Central memory CD8-positive, alpha-beta T cell (primary cell): ENCODE measurements at places on chromosomes 12 and 14.
A peak's percentile ranks its signal among the peaks of the same experiment; 100 is the strongest.

- DNase-seq, result no peak
- no peaks in the 10 kb centered on the region for H3K27me3 ChIP-seq
- peaks cover 44% of the 10 kb centered on the region for H3K4me1 ChIP-seq
- H3K4me3 ChIP-seq, result peak overlapping the region; percentile 48
- H3K27ac ChIP-seq, result peak overlapping the region; percentile 94
Observed at GRCh38 chr12:89951050-89951693, 242.5 kb upstream of the ATP2B1 start.

DNA sequence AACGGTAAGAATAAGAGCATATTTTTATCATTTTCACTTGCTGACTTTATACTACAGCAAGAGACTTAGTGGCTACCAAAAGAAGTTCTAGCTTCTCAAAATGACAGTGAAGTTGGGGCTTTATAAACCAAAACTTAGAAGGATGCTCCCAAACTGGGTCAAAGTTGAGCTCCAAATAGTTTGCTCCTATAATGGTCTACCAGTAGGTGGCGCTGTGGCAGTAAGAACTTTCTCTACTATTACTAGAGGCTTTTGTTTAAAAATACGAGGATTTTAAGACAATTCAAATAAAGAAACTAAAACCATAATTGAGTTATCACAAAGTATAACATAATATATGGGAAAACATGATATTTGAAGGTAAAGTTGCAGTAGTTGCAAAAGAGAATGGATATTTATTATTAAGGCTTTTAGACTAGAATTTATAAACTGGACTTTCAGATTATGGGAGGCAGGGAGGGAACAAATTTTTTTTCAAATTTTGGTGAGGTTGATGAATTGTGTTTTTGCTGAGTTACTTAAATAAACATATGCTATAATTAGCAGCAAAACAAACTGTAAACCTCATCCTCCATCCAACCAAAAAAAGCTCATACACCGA lies 75.0 kb downstream of the TGFB3 start:
- no peaks in the 10 kb centered on the region for H3K27me3 ChIP-seq
- H3K27ac ChIP-seq, result no peak overlapping the region
- peaks cover 4% of the 10 kb centered on the region for H3K36me3 ChIP-seq
- H3K4me3 ChIP-seq, result no peak overlapping the region

GRCh38 chr12:59472273-59472672 lies 123.6 kb upstream of the SLC16A7 start:
- peaks cover 2% of the 10 kb centered on the region for H3K36me3 ChIP-seq
- no peak overlapping the region for H3K4me3 ChIP-seq
- no peak overlapping the region for H3K27ac ChIP-seq
- no peak for DNase-seq

- peak overlapping the region; percentile 9 for H3K27ac ChIP-seq
- DNase-seq, result no peak
- no peaks in the 10 kb centered on the region for H3K27me3 ChIP-seq
Observed at GRCh38 chr12:57888409-57889157, 42.1 kb upstream of the CTDSP2 start.

DNA sequence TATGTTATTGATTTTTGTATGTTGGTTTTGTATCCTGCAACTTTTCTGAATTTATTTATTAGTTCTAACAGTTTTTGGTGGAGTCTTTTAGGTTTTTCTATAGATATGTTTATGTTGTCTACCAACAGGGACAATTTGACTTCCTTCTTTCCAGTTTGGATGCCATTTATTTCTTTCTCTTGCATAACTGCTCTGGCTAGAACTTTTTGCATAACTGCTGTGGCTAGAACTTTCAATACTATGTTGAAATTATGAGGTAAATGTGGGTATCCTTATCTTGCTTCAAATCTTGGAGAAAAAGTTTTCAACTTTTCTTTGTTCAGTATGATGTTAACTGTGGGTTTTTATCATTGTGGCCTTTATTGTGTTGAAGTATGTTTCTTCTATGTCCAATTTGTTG lies 39.9 kb upstream of the PLBD1 start:
- H3K36me3 ChIP-seq, result peaks cover 3% of the 10 kb centered on the region
- H3K4me1 ChIP-seq, result no peaks in the 10 kb centered on the region
- no peak for DNase-seq

DNA sequence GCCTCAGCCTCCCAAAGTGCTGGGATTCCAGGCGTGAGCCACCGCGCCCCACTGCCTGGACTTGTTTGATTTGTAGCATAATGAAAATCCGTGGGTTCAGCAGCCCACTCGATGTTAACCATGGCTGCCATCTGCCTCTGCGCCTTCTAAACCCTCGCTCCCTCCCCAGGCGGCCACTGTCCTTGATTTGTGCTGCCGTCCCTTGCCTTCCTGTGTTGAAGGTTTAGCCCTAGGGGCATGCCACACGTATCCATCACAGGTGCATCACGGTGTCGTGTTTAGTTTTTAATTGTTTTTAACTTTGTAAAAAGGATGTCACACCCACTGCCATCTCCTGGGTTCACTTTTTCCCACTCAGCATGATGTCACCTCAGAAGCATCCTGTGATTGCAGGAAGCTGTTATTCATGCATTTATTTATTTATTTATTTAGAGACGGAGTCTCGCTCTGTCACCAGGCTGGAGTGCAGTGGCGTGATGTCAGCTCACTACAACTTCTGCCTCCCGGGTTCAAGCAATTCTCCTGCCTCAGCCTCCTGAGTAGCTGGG lies 24.5 kb upstream of the ULK1 start:
- no peak overlapping the region for H3K27ac ChIP-seq
- H3K36me3 ChIP-seq, result no peaks in the 10 kb centered on the region
- no peak for DNase-seq
- no peak overlapping the region for H3K4me3 ChIP-seq
- no peaks in the 10 kb centered on the region for H3K27me3 ChIP-seq

DNA sequence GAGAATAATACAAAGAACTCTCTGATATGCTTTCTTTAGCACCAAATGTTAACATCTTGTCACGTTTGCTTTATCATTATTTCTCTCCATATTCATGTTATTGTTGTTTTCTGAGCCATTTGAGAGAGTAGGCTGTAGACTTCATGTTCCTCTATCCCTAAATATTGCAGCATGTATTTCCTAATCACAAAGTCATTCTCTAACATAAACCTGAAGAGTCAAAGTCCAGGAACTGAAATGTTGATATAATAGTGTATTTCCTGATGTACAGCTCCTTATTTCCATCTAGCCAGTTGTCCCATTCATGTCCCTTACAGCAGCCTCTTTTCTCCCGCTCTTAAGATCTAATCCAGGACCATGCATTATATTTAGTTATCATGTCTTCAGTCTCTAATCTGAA lies 72.8 kb downstream of the SPATS2 start:
- peaks cover 5% of the 10 kb centered on the region for H3K4me1 ChIP-seq
- H3K4me3 ChIP-seq, result no peak overlapping the region
- H3K27ac ChIP-seq, result no peak overlapping the region
- no peaks in the 10 kb centered on the region for H3K27me3 ChIP-seq

- H3K4me1 ChIP-seq, result peaks cover 10% of the 10 kb centered on the region
- H3K27me3 ChIP-seq, result no peaks in the 10 kb centered on the region
- H3K36me3 ChIP-seq, result no peaks in the 10 kb centered on the region
- DNase-seq, result no peak
- H3K4me3 ChIP-seq, result no peak overlapping the region
Observed at GRCh38 chr14:68650404-68650994, 142.4 kb downstream of the ZFP36L1 start.

- H3K36me3 ChIP-seq, result peaks cover 13% of the 10 kb centered on the region
- H3K4me3 ChIP-seq, result no peak overlapping the region
- no peak for DNase-seq
- no peak overlapping the region for H3K27ac ChIP-seq
Observed at GRCh38 chr14:92553438-92553837, 39.9 kb downstream of the RIN3 start.

DNA sequence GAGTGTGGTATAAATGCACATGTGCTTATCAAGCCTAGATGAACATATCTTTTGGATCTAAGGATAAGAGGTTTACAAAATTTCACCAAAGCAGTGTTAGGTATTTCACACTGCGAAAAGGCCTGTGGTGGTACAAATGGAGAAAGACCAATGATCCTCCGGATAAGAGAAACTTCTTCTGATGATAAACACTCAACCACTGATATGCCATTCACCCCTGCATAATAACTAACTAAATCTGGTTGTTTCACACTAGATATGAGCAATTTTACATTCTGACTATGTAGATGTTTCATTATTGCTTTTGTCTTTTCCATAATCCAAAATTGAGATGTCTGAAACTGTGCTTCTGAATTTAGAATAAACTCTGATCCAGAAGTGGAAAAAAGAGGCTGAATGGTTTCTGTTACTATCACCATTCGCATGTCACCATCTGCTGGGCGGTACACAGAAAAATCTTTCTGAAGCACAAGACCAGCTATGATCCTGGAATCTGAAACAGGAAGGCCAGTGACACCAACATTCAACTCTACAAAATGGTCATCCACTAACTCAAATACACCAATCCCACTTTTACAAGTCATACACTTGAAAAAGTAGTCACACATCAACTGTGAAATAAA lies 1.3 kb downstream of the BBS10 start:
- H3K27ac ChIP-seq, result no peak overlapping the region
- peak overlapping the region; percentile 89 for H3K4me3 ChIP-seq
- H3K27me3 ChIP-seq, result no peaks in the 10 kb centered on the region
- no peak for DNase-seq
- H3K36me3 ChIP-seq, result peaks cover 7% of the 10 kb centered on the region
- H3K4me1 ChIP-seq, result peaks cover 22% of the 10 kb centered on the region

- no peak for DNase-seq
- H3K36me3 ChIP-seq, result peaks cover 4% of the 10 kb centered on the region
- no peaks in the 10 kb centered on the region for H3K4me1 ChIP-seq
- H3K27ac ChIP-seq, result no peak overlapping the region
- H3K4me3 ChIP-seq, result no peak overlapping the region
Observed at GRCh38 chr14:96997269-96997668, 200.1 kb downstream of the VRK1 start.
